ENCODE measurements at places on chromosomes 11 and 22.
A peak's percentile ranks its signal among the peaks of the same experiment; 100 is the strongest.

DNA sequence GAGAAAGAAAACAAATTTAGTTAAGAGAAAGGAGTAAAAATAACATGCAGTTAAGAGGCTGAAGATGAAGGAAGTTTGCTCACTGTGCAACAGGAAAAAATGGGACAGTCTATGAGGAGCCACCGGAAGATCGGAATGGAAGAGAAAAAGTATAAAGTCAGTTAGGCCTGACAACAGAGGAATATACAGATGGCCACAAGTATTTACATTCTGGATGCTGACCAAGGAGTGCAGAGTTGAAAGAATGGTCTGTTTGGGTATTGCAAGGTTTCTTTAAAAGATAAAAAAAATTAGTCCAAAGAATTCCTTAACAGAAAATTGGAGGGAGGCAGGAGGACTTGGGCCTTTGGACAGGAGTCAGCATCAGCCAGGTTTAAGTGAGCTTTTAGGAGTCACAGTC is 37.5 kb downstream of the RBFOX2 start:
- no peaks in the 10 kb centered on the region for H3K36me3 ChIP-seq
- H3K27me3 ChIP-seq, result no peaks in the 10 kb centered on the region
- DNase-seq, result no peak
- H3K27ac ChIP-seq, result no peak overlapping the region
- H3K4me3 ChIP-seq, result no peak overlapping the region

GRCh38 chr11:72844356-72844755 is 30.1 kb downstream of the ATG16L2 start:
- no peak for DNase-seq
- H3K36me3 ChIP-seq, result no peaks in the 10 kb centered on the region
- no peak overlapping the region for H3K27ac ChIP-seq
- H3K4me1 ChIP-seq, result peaks cover 4% of the 10 kb centered on the region
- H3K4me3 ChIP-seq, result no peak overlapping the region

GRCh38 chr22:42169055-42169469 is 38.5 kb upstream of the CYP2D6 start:
- DNase-seq, result no peak
- no peak overlapping the region for H3K4me3 ChIP-seq
- peaks cover 12% of the 10 kb centered on the region for H3K36me3 ChIP-seq
- no peak overlapping the region for H3K27ac ChIP-seq

DNA sequence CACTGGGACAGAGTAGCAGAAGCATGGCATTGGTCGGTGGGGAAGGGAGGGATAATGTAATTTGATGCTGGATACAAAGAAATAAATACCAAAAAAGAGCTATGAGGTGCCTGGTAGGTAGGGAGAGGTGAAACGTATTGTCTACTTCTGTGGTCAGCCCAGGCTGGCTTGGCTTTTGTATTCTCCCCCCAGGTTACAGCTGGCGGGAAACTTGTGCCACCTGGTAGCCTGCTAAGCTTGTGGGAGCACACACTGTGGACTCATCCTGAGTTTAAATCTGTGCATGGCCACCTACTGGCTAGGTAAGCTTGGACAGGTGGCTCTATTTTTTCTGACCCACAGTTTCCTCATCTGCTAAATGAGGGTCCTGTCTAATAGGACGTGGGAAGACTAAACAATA is 165.2 kb upstream of the E2F8 start:
- no peaks in the 10 kb centered on the region for H3K27me3 ChIP-seq
- no peak overlapping the region for H3K4me3 ChIP-seq
- no peak overlapping the region for H3K27ac ChIP-seq
- H3K4me1 ChIP-seq, result no peaks in the 10 kb centered on the region
- no peak for DNase-seq
- H3K36me3 ChIP-seq, result no peaks in the 10 kb centered on the region

DNA sequence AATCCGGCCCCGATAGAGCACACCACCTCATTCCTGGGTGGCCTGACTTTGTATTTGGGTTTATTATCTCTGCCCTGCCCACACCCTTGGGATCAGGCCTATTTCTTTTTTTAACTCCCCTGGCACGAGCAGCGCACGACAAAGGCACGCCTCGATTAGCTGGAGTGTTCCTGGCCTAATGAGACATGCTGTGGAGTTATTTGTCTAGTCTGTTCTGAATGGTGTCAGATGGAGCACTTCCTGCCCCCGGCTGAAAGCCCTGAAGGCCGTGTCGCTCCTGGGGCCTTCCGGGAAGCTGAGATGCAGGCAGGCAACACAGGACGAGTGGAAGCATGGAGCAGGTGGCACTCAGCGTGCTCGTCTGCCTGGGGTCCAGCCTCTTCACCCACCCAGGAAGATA is 47.1 kb downstream of the LARGE1 start:
- H3K27ac ChIP-seq, result peak overlapping the region; percentile 88
- DNase-seq, result peak; percentile 77
- H3K36me3 ChIP-seq, result no peaks in the 10 kb centered on the region
- peaks cover 69% of the 10 kb centered on the region for H3K4me1 ChIP-seq

DNA sequence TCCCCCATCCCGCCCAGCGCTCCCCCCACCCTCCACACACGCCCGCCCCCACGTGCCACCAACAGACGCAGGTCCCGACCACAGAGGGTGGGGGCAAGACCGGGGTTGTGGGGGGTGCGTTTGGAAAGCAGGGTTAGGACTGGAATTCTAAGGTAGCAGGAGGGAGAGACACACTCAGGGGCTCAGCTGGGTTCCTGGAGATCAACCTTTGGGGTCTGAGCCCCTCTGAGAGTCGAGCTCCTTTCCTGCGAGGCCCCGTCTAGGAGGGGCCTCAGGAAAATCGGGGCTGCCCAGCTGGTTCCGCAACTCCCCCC is 429 bp downstream of the PGGHG start:
- no peaks in the 10 kb centered on the region for H3K4me1 ChIP-seq
- H3K27ac ChIP-seq, result no peak overlapping the region
- H3K4me3 ChIP-seq, result peak overlapping the region; percentile 41

DNA sequence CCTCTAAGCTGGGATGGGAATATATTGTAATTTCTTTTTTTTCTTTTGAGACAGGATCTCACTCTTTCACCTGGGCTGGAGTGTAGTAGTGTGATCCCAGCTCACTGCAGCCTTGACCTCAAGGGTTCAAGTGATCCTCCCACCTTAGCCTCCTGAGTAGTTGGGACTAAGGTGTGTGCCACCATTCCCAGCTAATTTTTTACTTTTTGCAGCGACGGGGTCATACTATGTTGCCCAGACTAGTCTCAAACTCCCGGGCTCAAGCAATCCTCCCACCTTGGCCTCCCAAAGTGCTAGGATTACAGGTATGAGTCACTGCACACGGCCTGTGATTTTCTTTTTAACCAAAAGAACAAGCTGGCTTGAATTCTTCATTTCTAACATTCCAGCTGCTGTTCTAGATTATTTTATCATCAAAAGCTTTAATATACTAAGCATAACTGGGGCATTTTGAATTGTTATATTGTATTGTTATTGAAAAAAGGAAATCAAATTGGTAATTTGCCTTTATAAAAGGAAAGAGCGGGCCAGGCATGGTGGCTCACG is 26.8 kb upstream of the PPP2R1B start:
- no peak for DNase-seq
- no peaks in the 10 kb centered on the region for H3K36me3 ChIP-seq
- H3K4me1 ChIP-seq, result peaks cover 17% of the 10 kb centered on the region
- H3K4me3 ChIP-seq, result no peak overlapping the region
- H3K27ac ChIP-seq, result no peak overlapping the region
- H3K27me3 ChIP-seq, result no peaks in the 10 kb centered on the region

DNA sequence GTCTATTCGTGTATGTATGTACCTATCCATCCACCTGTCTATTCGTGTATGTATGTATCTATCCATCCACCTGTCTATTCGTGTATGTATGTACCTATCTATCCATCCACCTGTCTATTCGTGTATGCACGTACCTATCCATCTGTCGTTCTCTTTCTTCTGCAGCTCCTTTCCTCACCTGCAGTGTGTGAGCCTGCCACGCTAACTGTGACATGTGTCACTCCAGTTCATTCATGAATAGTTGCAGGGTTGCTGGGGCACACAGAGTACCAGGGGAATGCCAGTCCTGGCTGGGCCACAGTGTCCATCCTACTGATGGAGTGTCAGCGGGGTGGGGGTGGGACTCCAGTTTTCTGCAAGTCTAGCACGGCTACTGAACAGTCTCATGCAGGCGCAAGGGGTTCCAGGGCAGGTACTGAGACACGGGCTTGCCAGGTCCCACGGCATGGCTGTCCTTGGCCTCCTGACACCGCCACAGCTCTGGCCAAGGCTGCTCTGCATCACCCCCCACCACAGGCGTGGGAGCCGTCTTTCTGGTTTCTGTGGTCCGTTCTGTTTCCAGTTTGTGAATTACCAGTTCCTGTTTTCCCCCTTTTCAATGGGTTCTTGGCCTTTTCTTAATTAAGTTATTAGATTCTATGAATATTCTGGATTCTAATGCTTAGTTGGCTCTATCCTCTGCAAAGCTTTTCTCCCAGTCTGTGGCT is 88.8 kb upstream of the CLDN5 start:
- H3K27ac ChIP-seq, result no peak overlapping the region
- DNase-seq, result no peak
- H3K36me3 ChIP-seq, result no peaks in the 10 kb centered on the region
- no peaks in the 10 kb centered on the region for H3K4me1 ChIP-seq
- H3K4me3 ChIP-seq, result no peak overlapping the region

DNA sequence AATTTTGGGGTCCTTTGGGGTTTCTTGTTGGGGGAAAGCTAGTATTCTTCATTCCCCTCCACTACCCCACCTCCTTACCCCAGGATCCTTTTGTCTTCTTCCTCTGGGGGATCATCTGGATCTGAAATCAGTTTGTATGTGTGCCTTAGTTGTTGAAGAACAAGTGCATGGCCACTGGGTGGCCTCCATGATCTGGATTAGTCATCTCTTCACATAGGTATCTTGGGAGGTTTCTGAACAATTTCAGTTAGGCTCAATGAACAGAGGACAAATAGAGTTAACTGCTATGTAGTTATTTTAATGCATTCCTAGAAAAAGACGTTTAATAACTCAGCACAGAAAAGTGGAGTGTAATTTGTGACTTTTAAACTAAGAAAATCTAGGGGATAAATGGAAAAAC is 7.1 kb upstream of the VWA5A start:
- no peak overlapping the region for H3K4me3 ChIP-seq
- DNase-seq, result no peak
- H3K36me3 ChIP-seq, result no peaks in the 10 kb centered on the region
- H3K4me1 ChIP-seq, result no peaks in the 10 kb centered on the region
- H3K27ac ChIP-seq, result no peak overlapping the region

GRCh38 chr22:48239461-48240147 is 1477.2 kb downstream of the TBC1D22A start:
- DNase-seq, result no peak
- no peak overlapping the region for H3K4me3 ChIP-seq
- H3K4me1 ChIP-seq, result no peaks in the 10 kb centered on the region
- no peak overlapping the region for H3K27ac ChIP-seq

DNA sequence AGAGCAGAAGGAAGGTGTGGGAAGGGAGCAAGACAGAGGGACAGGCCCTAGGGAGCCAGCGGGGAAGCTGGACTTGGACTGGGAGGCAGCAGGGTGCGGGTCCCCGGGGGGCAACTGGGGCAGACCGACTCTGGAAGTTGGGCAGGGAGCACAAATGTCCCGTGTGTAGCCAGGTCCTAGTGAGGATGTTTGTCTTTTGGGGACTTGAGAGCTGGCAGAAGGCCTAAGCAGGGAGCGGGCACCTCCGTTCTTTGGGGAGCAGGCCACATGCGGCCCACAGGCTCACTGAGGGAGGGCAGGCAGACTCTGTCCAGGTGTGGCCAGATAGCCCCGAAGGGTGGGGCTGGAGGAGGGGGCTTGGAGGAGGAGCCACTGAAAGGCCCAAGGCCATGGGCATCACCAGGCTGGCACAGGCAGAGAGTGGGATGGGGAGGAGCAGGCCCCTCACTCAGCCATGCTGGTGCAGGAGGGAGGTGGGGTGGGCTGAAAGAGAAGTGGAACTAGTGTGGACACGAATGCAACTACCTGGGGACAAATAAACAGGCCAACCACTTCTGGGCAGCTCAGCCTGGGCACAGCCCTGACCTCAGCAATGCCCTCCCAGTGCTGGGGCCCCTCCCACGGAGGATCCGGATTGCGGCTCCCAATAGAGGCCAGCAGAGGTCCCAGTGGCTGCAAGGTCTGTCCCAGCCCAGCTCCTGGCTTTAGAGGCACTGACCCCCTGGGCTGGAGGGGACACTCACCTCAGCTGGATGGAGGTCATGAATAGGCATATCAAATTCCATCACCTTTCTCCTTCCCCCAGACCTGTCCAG is 1.3 kb upstream of the SCARF2 start:
- H3K4me3 ChIP-seq, result no peak overlapping the region
- DNase-seq, result no peak
- H3K27me3 ChIP-seq, result peaks cover 34% of the 10 kb centered on the region
- peak overlapping the region; percentile 75 for H3K27ac ChIP-seq
- H3K4me1 ChIP-seq, result peaks cover 14% of the 10 kb centered on the region

DNA sequence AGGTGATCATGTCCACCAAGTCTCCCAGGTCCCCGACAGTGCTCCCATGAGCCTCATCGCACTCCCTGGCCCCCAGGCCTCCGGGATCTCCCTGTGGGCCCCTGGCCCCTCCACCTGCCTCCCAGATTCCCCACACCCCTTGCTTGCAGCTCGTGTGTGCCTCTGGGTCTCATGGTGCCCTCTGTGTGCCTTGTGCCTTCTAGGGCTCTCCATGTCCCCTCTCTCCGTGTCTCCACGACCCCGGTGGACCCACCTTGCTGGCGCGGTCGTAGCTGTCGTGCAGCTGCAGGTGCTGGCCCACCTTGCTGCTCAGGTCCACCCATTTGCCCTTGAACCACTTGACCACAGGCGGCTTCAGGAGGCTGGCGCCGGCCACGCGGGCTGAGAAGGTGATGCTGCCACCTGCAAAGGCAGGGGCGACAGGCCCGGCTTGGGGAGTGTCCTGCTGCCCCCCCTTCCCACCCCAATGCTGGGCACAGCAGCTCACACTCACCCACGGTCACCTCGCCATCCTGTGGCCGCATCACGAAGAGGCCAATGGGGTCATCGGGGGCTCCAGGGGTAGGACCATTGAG is 2.9 kb downstream of the MYBPC3 start:
- no peak overlapping the region for H3K27ac ChIP-seq
- H3K4me1 ChIP-seq, result peaks cover 2% of the 10 kb centered on the region
- no peak for DNase-seq
- H3K4me3 ChIP-seq, result no peak overlapping the region
- no peaks in the 10 kb centered on the region for H3K36me3 ChIP-seq
- no peaks in the 10 kb centered on the region for H3K27me3 ChIP-seq

All from gastrocnemius medialis (tissue), 4 donors.